ENCODE measurements at places on chromosomes 2 and 18.

DNA sequence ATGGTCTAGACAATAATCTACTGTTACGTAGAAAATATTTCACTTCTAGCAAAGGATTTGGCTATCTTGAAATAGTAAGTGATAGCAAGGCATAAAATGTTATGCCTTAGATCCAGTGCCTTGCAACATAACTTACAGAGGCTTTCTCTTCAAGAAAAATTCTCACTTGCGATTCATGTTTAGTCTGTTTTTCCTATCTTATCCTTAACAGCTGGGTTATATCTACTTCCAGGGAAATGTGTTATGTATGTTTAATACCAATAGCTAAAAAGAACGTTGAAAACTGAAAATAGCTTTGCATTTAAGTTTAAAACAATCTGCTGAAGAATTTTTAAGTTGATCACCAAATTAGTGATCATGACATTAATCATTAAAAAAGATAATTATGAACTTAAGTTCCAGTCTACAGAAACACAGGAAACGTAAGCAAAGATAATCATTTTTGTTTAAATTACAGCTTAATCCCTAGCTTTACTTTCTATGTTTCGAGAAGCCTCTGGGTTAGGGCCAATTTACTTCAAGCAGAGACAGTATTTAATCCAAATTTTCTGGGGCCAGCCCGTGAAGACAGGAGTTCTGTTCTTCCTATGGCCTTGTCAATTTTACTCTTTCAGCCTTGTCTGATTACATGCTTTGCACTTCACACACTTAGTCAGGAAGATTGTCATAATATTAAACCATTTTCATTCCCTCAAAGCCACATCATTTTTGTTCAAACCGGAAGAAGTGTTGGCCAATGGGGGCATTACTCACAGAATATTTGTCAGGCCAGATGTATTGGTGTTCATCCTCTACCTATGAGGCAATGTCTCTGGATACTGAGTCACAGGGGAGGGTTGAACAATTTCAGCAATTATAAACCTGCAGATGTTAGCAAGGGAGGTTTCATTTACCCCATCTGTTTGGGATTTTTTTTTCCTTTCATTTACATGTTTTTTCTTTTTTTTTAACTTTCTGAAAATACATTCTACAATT, 1132.9 kb upstream of the ZEB2 start:
- peak; percentile 67 for DNase-seq

DNA sequence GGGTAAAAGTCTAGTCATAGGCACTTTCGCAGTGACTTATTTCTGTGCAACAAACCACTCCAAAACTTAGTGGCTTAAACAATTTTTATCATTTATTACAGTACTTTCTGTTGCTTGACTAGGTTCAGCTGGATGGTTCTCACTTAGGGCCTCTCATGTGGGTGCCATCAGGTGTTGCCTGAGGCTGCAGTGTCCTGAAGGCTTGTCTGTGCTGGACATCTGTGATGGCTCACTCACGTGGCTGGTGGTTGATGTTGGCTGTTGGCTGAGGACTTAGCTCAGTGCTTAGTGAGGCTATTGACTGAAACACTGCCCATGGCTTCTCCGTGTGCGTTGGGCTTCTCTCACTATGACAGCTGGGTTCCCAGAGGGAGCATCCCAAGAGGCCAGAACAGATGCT, 81.4 kb upstream of the GCFC2 start:
- no peak for DNase-seq

DNA sequence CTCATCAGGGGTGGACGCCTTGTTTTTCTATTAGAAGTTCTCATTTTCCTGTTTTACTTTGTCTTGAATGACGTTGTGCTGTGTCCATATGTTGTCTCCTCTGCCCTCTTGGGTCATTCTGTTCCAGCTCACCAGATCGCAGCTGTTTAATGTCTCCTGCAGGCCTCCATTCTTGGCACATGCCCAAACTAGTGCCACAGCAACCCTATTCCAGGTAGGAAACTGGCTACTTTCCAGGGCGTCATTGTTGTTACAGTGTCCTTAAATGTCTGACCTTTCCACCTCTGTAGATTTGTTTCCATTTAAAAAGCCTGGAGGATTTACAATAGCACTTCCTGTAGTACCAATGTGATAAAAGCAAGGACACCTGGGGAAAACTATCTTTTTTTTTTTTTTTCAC, 500.7 kb downstream of the METTL4 start:
- no peak for DNase-seq

- DNase-seq: no peak
Measured at GRCh38 chr2:174527959-174528358, 41.1 kb upstream of the GPR155 start.

GRCh38 chr2:161039071-161039470, 121.2 kb upstream of the TANK start:
- no peak for DNase-seq

- DNase-seq: no peak
Measured at GRCh38 chr2:151931756-151932155, 103.5 kb upstream of the ARL5A start.

DNA sequence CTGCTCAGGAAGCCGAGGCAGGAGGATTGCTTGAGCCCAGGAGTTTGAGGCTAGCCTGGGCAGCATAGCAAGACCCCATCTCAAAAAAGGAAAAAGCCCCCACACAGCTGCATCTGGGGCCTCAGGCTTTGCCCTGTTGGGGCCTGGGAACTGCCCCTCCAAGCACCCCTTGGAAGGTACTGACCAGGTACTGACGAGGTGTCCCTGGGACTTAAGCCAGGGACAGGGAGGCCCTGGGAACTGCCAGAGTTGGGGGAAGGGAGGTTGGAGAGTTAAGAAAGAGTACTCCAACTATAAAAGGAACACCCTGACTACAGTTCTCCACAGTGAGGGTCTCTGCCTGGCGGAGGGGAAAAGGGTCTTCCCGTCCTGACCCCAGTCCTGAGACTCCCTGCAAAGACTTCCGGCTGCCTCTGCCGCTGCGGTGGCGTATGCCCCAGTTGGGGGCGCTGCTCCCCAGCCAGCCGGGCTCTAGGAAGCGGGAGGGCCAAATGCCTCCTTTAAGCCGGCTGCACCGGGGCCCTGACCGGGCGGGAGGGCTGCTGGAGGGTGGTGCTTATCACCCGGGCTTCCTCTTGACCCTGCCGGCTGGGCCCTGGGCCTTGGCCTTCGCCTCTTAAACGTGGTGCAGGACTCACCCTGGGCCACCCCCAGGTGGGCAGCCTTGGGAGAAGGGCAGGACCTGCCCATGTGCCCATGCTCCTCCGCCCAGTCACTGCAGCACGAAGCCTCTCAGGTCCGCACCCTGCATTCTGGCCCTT, 12.8 kb downstream of the SLC30A3 start:
- no peak for DNase-seq

GRCh38 chr18:32422978-32423740, 47.5 kb downstream of the GAREM1 start:
- DNase-seq: no peak

DNA sequence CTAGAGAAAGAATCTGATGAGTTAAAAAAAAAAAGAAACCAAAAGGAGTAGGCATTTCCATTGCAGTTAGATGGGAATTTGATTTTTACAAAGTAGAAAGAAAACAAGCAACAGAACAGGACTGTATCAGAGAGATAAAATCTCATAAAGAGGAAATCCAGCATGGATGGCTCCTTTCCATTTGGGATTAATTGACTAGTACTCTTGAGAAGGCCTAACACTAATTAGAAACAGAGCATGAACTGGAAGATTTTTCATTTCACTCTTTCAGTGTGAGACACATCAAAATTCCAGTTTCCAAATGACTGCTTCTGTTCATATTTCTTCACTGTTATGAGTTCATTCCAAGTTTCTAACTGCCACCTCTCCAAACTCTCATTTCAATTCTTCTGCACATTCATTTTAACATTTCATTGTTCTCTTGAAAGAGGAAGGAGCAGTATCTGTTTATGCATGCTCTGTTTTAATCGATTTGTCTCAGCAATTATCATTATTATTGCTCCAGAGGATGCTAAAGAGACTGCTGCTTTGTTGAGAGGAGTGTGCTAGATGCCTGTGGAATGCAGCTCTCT, 108.8 kb upstream of the PIEZO2 start:
- peak; percentile 80 for DNase-seq

DNA sequence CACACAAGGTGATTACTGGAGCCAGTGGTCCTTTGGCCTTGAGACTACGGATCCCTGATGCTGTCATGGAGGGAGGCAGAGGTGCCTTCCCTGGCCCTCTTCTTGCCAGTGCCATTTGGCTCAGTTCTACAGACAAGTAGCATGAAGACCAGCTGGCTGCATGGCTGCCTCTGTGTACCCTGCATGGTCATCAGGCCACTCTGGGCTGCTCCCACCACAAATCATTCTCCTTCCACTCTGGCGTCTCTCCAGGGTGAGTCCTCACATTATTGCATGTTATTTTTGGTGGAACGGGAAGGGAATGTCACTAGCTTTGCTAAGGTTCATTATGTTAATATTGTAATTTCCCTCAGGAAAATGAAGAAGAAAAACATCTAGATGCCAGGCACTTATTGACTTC, 229.8 kb downstream of the VAPA start:
- DNase-seq: no peak

- DNase-seq: no peak
Measured at GRCh38 chr2:46381263-46381849, 84.1 kb downstream of the EPAS1 start.
